Activated T-helper 1 cell treated with anti-CD3 and anti-CD28 coated beads, Interleukin-2, amount 50 U/mL, for 16 hours (primary cell): ENCODE measurements at places on chromosomes 6 and 20.

- DNase-seq: no peak
Observed at GRCh38 chr6:153101461-153101860, 29.6 kb downstream of the RGS17 start.

GRCh38 chr6:168711049-168711640 is 270.2 kb downstream of the SMOC2 start:
- no peak for DNase-seq

DNA sequence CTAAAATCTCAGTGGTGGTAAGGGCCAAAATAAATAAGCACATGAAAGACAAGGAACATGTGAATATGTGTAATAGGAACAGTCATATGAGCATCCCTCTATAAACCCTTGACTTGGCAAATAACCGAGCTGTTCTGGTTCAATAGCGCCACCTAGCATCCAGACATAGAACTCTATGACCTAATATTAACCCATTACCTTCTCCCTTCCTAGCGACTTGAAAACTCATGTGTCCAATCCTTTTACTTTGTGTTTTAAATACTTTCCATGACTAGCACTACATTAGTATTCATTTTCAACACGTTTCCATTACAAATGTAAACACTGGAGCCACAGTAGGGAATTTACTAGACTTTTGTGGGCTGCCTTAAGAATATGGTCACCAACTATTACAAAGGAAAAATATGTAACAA is 279.7 kb downstream of the UST start:
- no peak for DNase-seq

DNA sequence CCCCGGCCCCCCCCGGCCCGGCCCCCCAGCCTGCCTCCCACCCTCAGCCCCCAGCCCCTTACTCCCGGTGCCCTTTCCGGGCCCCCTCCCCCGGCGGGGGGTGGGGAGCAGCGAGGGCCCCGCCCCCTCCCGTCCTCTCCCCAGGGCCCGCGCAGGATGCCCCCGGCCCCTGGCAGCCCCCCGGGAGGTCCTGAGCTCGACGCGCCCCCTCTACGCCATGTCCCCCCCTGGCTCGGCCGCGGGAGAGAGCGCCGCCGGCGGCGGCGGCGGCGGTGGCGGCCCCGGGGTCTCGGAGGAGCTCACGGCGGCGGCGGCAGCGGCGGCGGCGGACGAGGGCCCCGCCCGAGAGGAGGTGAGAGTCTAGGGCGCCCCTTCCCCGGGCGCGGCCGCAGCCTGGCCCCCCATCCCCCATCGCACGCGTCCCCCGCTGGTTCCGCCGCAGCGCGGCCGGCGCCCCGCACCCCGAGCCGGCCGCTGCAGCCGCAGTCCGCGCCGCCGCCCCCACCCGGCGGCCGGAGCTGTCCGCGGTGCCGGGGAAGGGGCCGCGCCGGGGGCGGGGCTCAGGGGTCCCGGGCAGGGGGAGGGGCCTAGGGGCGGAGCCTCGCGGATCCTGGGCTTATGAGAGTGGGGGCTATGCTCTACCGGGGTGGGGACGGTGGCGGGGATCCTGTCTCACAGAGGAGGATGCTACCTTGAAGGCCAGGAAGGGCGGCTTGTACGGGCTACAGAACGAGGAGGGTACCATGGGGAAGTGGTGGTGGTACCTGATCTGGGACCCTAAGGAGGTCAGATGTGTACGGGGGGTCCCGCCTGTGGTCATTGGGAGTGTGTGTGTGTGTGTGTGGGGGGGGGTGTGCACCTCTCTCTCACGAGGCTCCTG is 516 bp downstream of the TMEM151B start:
- DNase-seq: no peak

DNA sequence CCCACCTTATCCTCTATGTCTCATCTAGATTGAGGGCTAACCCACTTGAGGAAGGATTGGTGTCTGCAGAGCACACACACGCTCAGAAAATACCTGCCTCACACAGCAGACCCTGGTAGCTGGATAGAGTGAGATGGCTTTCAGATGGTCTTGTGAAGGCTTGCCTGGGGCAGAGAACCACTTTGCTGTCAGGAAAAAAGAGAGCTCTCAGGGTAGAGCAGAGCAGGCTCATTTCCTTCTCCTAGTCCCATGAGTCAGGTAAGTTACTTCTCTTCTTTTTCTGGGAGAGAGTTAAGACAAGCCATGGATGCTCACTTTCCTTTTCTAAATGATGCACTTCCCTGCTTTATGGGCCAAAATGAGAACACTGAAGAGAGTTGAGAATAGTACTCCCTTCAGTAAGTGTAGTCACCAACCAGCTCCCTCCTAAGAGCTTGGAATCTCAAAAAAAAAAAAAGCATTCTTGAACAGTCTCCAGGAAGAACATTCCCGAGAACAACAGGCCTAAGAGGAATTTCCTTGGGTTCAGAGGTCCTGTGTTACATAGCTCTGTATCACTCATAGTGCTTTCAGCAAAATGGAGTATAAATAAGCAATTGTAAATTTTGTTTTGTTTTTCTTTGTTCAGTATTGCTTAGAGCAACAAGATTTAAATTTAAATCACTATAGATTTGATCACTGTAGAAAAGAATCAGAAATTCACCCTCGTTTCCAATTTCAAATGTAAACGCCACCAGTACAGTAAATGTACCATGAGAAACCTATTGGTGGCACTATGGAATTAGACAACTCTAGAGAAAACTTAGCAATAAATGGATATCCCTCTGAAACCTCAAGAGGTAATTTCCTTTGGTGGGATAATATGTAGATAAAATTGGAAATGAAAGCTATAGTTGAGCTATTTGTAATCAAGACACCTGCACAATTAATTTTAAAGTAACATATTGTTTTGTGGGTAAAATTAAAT is 530.3 kb downstream of the RFPL4B start:
- no peak for DNase-seq

GRCh38 chr20:19885939-19886660 is 128.0 kb downstream of the RIN2 start:
- DNase-seq: no peak

- no peak for DNase-seq
Observed at GRCh38 chr20:45377269-45377668, 856 bp downstream of the TP53TG5 start.
